ENCODE measurements at places on chromosomes 5 and 9. TPM values are rescaled to one million over a fixed set of nuclear protein-coding genes. Genes with fewer than 3 reads are reported as not detected.

DNA sequence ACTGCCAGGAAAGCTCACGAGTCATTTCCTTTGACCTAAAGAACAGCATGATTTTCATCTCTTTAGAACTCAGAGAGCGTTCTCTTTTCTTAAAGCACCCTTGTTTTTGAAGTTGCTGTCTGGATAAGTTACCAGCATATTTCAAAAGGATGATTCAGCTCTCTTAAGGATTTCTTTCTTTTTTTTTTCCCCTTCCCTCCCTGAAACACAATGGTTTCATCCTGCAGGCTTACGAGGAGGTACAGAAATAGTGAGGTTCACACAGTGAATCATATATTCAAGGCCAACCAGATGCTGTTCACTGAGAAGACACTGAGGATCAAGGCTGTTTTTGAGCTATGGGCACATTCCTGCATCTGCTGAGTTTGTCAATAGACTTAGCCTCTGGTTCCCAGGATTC is 257.2 kb downstream of the KIF4B start:
- H3K27ac ChIP-seq: no peak overlapping the region
- no peaks in the 10 kb centered on the region for H3K27me3 ChIP-seq
- no peaks in the 10 kb centered on the region for H3K36me3 ChIP-seq

- no peaks in the 10 kb centered on the region for H3K4me1 ChIP-seq
- peak; percentile 12 for DNase-seq
- peaks cover 7% of the 10 kb centered on the region for H3K27me3 ChIP-seq
- no peaks in the 10 kb centered on the region for H3K36me3 ChIP-seq
Measured at GRCh38 chr9:35481347-35481975, 8.4 kb upstream of the RUSC2 start.

- no peak overlapping the region for H3K27ac ChIP-seq
- no peak overlapping the region for H3K4me3 ChIP-seq
- no peak for DNase-seq
- peaks cover 20% of the 10 kb centered on the region for H3K27me3 ChIP-seq
- H3K36me3 ChIP-seq: peaks cover 4% of the 10 kb centered on the region
Measured at GRCh38 chr9:115133649-115134048, 15.7 kb upstream of the TNC start.

- H3K27ac ChIP-seq: no peak overlapping the region
- no peak for DNase-seq
- H3K4me1 ChIP-seq: no peaks in the 10 kb centered on the region
- H3K36me3 ChIP-seq: no peaks in the 10 kb centered on the region
Measured at GRCh38 chr5:129496421-129496820, 36.3 kb downstream of the ADAMTS19 start.

DNA sequence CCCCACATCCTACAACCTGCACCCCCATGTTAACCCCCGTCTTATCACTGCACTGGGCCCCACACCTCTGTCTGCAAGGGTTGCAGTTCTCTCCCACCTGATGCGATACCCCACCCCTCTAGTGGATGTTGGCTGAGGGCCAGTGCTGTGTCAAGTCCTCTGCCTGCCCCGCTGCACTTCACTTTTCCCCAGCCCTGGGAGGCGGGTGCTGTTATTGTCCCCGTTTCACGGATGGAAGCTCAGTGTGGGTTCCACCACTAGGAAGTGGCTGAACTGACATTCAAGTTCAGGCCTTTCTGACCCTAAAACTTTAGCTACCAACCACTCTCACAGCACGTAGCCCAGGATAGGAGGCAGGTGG is 3.5 kb downstream of the SNCB start:
- peaks cover 70% of the 10 kb centered on the region for H3K27me3 ChIP-seq
- H3K4me3 ChIP-seq: no peak overlapping the region
- H3K36me3 ChIP-seq: no peaks in the 10 kb centered on the region
- peaks cover 6% of the 10 kb centered on the region for H3K4me1 ChIP-seq
- no peak for DNase-seq
- H3K27ac ChIP-seq: no peak overlapping the region

GRCh38 chr9:77841739-77842386 is 189.7 kb downstream of the GNAQ start:
- peaks cover 27% of the 10 kb centered on the region for H3K4me1 ChIP-seq
- H3K27me3 ChIP-seq: no peaks in the 10 kb centered on the region
- peaks cover 4% of the 10 kb centered on the region for H3K36me3 ChIP-seq
- no peak for DNase-seq
- peak overlapping the region; percentile 45 for H3K27ac ChIP-seq
- H3K4me3 ChIP-seq: no peak overlapping the region

DNA sequence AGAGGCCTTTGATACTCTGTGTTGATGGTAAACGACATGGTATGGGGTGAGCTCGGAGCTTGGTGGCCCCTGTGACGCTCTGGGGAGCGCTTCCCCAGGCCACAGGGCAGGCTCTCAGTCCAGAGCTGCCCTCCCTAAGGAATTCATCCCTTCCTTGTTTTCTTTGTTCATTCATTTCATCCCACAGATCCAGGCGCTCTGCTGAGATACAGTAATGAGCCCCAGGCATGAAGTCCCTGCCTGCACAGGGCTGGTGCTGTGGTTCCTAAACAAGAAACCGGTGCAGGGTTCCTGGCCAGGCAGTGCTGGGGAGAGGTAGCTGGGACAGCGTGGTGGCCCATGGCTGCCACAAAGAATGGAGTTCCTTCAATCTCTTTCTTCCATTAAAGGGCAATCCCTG is 14.4 kb downstream of the NEK6 start:
- no peaks in the 10 kb centered on the region for H3K4me1 ChIP-seq
- no peak overlapping the region for H3K4me3 ChIP-seq
- H3K36me3 ChIP-seq: no peaks in the 10 kb centered on the region

Gene SPTLC1
- 62.3 TPM for total RNA-seq

Gene MORN5
- not detected for total RNA-seq

Gene TMEM174
- total RNA-seq: not detected
